IMR-90 (cell line): ENCODE measurements at places on chromosomes 1 and 21. TPM values are rescaled to one million over a fixed set of nuclear protein-coding genes. Genes with fewer than 3 reads are reported as not detected.

GRCh38 chr1:43655953-43656352 lies 6.0 kb downstream of the KDM4A start:
- no peak for DNase-seq

DNA sequence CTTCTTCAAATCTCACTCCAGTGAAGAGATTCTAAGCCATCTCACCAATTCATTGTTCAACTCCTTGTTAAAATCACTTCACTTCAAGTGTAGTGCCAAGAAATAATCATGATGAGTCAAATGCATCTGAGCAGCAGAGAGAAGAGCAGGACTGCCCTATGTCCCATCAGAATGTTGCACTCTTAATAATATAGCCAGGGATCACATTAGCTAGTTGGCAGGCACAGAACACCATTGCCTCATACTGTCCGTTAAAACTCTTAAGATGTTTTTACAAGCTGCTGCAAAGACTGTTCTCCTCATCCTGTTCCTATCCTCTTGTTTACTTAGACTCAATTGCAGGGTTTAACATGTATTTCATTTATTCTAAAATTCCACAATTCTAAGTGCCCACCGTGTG lies 432.9 kb downstream of the PLPP3 start:
- peak; percentile 76 for DNase-seq

GRCh38 chr1:116270316-116271057 lies 102.6 kb upstream of the ATP1A1 start:
- no peak for DNase-seq

GRCh38 chr1:32754317-32755097 lies 51.9 kb upstream of the SYNC start:
- peak; percentile 42 for DNase-seq

GRCh38 chr1:214617843-214618242 lies 14.8 kb downstream of the CENPF start:
- no peak for DNase-seq

GRCh38 chr21:14592296-14593000 lies 46.3 kb upstream of the SAMSN1 start:
- no peak for DNase-seq

CACHD1 gene
- total RNA-seq = 5.6 and 5.9 TPM in 2 replicates

DNA sequence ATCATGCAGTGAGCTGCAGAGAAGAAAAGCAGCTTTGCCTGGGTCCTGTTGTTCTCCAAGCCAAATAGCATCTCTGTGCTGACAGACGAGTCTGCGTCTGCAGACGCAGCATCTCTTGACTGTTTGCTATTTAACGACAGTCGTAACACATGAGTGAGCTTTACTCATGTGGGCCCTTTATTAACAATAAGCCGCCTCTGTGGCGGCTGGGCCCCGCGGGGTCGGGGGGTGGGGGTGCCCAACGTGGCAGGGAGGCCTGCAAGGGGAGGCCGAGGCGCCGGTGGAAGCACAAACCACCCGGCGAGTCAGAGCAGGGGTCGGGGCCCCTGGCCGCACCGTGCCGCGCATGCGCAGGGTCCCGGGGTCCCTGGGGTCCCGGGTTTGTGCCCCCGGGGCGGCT lies 435.1 kb downstream of the KIF26B start:
- no peak for DNase-seq
